ENCODE measurements at places on chromosomes 16 and 17. TPM values are rescaled to one million over a fixed set of nuclear protein-coding genes. Genes with fewer than 3 reads are reported as not detected.

The INPP5K gene
- 25.6 TPM for total RNA-seq

The RAI1 gene
- 38.5 TPM for total RNA-seq

The RFWD3 gene
- 83.6 TPM for total RNA-seq

The TEX19 gene
- total RNA-seq: 2.1 TPM

The DNAH9 gene
- not detected for total RNA-seq

The CLCN7 gene
- 64.0 TPM for total RNA-seq

The ABCC12 gene
- not detected for total RNA-seq

The OR4D2 gene
- not detected for total RNA-seq

Data from HCT116 (cell line).